ENCODE measurements at places on chromosomes 11 and 22.

- DNase-seq, result no peak
Measured at GRCh38 chr11:70761094-70761907, 363.0 kb downstream of the CTTN start.

DNA sequence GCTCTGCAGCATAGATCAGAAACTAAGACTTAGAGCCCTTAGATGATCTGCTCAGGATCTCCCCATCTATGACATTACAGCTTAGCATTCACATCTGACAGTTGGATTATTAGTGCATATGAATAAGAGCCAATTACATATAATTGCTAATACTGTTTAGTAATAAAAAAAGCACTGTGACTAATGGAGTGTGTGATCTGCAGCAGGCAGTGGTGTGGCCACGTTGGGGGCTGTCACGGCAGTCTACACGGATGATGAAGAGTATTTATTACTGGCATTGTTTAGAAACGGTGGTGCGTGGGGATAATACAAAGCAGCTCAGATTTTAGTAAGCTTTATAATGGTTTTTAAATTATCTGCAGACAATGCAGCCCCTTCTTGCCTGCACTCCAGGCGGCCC is 93.5 kb upstream of the TIMP3 start:
- no peak for DNase-seq

DNA sequence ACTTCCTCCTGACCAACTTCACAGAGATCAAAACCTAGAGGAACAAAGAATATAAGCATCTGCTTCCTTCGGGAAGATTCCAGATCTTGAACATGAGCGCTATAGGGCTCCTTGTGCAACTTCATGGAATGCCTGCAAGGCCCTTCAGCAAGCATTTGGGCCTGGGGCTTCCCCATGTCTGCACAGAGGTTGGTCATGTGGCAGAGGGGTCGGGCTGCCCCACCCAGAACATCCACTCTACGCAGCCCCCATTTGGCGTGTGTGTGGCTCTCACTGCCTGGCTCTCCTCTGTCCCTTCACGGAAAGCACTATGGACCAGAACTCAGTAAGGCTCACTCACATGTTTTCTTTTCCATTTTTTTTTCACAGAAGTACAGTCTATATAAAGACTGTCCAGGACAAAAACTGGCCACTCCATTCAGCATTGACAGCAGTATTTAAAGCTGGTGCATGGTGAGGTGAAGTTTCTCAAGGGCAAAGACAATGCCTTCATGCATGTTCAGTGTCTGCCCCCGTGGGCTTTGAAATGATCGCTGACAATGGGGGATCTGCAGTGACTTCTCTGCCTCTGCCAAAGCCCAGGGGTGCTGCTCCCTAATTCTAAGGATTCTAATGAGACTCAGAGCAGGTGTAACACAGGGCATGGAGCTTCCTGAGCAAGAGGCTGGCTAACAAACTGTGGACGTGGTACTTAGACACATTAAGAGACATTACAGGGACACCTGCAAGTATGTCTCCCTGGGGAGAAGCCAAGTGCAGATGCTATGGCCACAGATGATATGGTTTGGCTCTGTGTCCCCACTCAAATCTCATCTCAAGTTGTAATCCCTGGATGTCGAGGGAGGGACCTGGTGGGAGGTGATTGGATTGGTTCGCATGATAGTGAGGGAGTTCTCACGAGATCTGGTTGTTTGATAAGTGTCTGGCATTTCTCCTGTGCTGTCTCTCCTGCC is 66.5 kb upstream of the PITPNB start:
- DNase-seq, result no peak

- DNase-seq, result peak; percentile 17
Measured at GRCh38 chr11:121762820-121763219, 310.1 kb upstream of the SORL1-AS1 start.

DNA sequence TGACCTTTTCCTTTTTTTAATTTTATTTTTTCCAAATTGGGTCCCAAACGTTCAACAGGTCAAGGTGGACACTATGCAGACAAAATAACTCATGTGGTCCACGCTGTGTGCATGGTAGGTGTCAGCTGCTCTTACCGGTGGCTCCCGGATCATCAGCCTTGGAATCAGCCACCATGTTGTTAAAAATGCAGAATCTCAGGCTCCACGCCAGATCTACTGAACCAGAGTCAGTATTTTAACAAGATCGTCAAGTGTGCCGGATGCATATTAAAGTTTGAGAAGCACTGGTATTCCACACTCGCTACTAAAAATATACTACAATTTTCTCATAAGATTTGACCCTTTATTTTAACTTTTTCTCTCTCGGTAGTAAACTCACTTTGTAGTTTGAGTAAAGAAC is 553 bp upstream of the LDLRAD3 start:
- DNase-seq, result no peak

DNA sequence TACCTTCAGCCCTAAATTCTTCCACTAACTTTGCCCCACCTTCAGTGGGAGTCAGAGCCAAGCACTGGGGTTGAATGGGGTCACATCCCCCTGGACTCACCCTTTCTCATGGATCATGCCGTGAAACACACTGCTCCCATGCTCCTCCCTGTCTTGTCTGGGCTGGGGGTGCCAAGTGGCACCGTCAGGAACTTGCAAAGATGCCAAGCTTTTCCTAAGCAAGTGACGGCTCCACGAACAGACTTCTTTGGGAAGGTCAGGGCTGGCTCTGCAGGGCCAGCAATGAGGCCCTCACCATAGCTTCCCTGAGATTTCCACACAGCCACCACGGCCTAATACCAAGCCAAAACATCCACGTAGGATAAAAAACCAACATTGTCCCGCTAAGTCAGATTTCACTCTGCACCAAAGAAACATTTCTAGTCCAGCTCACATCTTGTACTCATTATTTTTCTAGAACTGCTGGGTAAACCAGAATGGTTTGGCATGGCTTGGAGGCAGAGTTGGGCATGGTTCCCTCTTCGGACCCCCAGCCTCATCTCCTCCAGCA is 76.5 kb downstream of the NAT10 start:
- DNase-seq, result no peak

- DNase-seq, result no peak
Measured at GRCh38 chr11:65615950-65616574, 486 bp downstream of the PCNX3 start.

DNA sequence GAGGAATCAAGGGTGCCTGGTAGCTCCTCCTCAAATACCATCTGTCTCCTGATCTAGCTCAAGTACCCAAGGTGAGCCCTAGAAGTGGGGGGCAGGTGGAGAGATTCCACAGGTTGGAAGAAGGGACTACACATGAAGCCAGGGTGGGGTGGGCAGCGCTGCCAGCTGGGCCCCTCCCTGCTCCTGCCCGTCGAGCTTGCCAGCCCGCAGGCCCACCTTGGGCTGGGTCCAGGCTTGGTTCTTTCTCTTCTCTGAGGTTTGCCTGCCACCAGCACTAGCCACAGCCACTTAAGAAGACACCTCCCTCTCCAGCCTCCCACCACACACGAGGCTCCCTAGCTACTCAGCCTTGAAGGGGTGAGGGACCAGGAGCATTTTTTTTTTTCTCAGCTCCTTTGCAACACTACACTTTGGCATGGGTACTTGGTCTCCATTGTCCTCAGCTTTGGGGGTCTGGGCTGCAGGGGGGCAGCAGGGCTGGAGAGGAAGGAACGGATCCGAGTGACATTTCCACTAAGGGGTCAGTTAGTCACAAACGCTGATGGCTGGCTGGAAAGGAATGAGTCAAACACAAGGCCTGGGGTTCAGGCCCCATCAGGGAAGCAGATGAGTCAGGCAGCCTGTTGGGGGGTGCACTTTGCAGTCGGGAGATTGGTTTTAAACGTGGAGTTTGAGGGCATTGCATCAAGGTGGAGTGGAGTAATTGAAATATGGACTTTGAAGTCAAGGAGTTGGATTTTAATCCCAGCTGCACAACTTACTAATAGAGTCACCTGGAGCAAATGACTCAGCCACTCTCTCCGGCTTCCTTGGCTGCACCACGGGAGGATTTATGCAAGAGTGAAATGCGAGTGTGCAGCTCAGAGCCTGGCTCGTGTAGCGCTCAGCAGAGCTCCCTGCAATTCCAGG is 7.4 kb upstream of the NPTXR start:
- peak; percentile 48 for DNase-seq

- no peak for DNase-seq
Measured at GRCh38 chr11:13667795-13668101, 720 bp upstream of the FAR1 start.

GRCh38 chr11:27282806-27283205 is 80.2 kb downstream of the CCDC34 start:
- no peak for DNase-seq

GRCh38 chr22:46578824-46579561 is 41.2 kb upstream of the GRAMD4 start:
- no peak for DNase-seq

- peak; percentile 4 for DNase-seq
Measured at GRCh38 chr22:28142361-28142961, 223.4 kb upstream of the PITPNB start.

Data from RWPE1 (cell line).